ENCODE measurements at places on chromosomes 12 and 14. TPM values are rescaled to one million over a fixed set of nuclear protein-coding genes. Genes with fewer than 3 reads are reported as not detected.

DNA sequence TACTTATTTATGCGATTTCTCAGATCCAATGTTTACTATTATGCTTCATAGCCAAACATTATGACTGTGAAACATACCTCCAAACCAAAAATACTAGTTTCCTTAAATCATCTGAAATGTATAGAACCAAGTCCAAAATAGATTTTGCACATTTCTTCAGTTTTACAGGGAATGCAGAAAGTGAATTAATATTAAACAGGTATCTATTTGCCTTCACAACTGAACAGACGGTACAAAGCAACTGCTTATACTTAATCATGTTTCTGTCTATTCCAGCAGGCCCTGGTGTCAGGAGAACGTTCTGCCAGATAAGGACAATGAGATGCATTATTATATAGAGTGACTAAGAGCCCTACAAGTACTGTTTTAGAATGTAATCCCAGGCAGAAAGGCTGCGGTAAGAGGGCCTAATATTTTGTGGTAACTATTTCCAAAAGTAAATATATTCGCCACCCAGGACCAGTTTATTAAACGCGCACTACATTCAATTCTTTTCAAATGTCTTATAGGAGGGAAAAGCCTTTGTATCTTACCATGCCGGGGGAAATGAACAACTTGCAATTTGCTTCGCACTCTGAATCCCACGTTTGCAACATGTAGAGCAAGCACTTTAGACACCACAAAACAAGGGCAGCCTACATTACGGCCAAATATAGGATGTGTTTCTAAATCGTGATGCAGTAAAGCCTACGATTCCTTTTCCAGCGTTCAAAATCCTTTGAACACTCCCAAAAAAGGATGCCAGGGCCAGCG lies 1.5 kb downstream of the CORO1C start:
- DNase-seq: peak; percentile 74

DNA sequence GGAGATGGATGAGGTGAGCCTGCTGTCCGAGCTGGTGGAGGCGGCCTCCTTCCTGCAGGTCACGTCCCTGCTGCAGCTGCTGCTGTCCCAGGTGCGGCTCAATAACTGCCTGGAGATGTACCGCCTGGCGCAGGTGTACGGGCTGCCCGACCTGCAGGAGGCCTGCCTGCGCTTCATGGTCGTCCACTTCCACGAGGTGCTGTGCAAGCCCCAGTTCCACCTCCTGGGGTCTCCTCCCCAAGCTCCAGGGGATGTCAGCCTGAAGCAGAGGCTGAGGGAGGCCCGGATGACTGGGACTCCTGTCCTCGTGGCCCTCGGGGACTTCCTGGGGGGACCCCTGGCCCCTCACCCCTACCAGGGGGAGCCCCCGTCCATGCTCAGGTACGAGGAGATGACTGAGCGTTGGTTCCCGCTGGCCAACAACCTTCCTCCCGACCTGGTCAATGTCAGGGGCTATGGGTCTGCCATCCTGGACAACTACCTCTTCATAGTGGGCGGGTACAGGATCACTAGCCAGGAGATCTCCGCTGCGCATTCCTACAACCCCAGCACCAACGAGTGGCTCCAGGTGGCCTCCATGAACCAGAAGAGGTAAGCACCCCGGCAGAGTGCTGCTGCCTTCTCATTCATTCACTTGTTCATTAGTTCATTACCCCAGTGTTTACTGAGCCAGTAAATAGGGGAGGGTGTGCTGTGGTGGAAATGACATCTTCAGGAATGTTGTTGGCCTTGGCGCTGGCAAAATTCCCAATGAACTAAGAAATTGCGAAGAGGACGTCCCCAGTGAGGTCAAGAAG lies 774 bp upstream of the MANSC4 start:
- peak; percentile 36 for DNase-seq

GRCh38 chr12:100857418-100857817 lies 62.8 kb downstream of the ANO4 start:
- DNase-seq: no peak

DNA sequence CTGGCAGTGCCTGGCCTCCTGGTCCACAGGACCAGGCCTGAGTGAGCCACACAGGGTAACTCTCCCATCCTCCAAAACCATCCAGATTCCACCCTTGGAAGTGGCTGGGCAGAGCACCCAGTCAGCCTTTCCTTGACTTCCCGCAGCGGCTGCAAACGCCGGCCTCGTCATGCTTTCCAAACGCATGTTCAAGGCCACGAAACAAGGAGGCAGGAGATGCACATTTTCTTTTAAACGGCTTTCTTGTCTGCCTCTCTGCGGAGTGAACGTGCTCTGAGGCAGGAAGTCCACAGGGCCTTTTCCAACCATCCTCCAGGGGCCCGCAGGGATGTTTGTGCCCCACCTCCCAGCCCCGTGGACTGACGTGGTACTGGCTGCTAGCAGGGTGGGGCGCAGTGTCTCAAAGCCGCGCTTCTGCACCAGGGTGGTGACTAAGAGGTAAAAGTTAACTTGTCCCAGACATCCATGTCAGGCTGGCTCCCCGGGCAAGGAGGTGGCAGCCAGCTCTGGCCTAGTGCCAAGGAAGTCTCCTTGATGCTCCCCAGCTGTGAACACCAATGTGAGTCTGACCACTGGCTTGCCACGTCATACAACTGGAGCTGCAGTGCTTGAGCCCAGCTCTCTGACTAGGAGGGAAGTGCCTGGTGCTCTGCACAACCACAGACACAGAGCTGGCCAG lies 45.0 kb downstream of the KCNA5 start:
- peak; percentile 13 for DNase-seq

COA8 gene
- polyA plus RNA-seq: 38.9 TPM

DNA sequence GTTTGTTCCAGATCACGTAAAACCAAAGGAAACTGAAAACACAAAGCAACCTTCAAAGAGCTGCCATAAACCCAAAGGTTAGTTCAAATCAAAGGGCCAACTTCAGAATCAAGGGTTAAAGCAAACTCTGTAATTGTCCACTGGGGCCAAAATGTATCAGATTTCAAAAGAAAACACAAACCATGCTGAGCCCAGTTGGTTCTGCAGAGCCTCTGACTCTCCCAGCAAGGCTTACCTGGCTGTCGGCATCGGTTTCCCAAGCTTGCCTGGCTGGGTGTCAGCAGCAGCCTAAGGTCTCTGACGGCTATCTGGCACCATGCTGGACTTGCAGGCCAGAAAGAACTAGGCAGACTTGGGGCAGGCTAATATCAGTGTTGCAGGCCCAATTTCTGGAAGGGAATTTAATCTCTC lies 125.3 kb downstream of the DAD1 start:
- no peak for DNase-seq

- peak; percentile 59 for DNase-seq
These were observed 442 bp downstream of the FLVCR2 start for GRCh38 chr14:75578786-75579337.

DNAI7 gene
- 0.41 TPM for polyA plus RNA-seq

DNA sequence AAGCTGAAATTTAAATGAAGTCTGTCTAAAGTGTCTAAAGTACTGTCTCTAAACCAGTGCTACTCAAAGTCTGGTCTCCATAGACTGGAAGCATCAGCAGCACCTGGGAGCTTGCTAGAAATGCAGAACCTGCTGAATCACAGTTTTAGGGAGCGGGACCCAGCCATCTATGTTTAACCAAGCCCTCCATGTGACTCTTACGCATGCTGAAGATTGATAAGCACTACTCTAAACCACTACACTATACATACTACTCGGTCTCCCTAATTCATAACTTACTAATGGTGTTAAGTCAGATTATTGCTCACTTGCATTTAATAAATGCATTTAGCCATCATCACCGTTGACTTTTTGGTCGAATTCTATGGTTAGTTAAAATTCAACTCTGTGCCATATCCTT lies 88.8 kb downstream of the SLC25A21 start:
- DNase-seq: no peak

DNA sequence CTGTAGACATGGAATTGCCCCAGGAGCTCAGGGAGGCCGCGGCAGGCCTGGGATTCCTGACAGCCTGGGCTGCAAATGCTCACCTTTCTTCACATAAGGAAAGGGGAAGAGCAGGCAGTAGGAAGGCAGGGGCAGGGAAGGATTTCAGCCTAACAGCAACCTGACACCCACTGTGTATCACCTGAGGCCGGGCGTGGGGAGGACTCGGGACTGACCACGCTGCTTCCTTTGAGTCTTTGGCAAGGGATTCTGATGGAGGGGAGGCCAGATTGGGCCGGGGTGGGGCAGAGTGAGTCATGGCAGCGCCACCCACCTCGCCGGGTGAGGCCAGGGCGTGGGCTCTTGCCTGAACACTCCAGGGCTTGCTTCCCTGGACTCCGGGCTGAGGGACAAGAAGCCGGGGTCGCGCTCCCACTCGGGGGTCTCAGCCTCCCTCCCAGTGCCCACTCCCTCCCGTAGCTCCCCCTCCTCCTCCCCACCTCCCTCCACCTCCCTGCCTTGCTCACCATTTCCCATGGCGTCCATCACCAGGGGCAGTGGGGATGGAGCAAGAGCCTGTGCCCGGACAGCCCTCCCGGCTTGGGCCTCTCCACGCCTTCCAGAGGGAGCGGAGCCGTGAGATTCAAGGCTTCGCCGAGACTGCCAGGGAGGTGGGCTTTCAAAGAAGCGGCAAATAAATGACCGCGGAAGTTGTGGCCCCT lies 247.9 kb upstream of the RTL1 start:
- no peak for DNase-seq

DNA sequence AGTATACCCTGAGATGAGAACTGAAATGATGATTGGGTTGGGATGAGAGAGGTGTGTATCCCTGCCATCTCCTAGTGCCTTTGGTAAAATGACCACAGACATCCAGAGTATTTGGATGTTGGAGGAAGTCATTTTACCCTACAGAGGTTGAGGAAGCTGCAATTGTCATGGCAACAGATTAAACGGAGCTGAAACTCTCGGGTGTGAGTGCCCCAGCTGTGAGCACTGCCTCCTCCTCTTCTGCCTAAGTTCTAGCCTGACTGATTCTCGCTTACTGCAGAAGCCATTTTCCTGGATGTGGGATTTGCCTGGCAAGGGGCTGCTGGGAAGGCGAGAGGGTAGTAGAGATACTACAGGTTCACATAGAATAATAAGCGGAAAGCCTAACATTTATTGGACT lies 10.3 kb upstream of the PPP4R4 start:
- no peak for DNase-seq

GRCh38 chr14:100850841-100851585 lies 25.1 kb downstream of the MEG3 start:
- no peak for DNase-seq

DNA sequence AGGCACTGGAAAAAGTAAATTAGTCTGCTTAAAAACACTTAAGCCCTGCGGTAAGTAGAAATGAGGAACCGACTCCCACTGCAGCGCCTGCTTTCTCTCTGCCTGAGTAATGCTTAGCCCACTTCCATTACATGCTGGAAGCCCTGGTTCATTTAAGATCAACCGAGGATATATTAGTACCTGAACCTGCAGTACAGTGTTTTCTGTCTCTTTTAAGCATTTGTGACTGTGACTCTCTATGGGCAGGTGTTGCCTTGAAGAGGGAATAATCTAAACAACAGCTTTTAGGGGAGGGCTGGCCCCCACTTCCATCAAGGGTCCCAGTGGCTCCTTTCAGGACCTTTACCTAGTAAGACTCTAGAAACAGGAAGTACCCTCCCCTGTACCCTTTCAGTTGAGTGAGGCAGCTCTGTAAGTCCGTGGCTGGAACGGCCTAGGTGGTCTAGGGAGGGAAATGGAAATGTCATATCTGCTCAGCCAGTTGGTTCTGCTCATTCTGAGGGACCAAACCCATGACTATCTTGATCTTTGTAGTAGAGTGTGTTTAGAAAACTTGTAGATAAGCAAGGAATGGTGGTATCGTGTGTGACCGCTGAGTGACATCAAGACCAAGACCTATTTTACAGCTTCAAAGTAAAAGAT lies 56.2 kb downstream of the FNTB start:
- DNase-seq: no peak

DNA sequence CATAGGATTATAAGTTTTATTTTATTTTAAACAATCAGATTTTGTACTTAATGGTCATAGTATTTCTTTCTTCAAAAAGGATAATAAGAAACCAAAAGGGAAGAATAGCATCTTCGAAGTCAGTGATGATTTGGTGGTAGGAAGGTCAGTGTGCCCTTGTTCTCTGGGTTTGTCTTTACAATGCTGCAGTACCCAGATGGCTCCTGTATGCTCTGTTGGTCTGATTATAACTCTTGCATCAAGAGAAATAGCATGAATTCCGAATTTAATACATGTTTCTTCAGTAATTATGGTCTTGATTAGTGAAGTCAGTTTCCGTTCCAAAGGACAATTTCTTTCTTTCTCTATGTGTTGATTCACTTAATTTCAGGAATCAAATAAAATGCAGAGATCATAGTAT lies 180.2 kb downstream of the TMTC2 start:
- DNase-seq: no peak

DNA sequence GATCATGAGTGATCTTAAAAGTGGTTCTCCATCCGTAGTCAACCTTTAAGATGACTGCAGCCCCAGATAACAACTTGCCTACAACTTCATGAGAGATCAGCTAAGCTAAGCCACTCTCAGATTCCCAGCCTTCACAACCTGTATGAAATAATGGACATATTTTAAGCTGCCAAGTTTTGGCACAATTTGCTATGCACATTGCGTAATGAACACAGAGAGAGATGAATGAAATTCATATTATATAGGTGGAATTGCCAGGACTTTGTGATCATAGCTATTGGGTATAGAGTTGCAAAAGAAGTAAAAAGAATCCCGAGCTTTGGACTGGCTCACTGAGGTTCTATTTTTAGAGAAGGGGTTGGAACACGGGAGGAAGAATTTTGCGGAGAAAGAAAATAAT lies 59.1 kb upstream of the EGLN3 start:
- DNase-seq: peak; percentile 63

DNA sequence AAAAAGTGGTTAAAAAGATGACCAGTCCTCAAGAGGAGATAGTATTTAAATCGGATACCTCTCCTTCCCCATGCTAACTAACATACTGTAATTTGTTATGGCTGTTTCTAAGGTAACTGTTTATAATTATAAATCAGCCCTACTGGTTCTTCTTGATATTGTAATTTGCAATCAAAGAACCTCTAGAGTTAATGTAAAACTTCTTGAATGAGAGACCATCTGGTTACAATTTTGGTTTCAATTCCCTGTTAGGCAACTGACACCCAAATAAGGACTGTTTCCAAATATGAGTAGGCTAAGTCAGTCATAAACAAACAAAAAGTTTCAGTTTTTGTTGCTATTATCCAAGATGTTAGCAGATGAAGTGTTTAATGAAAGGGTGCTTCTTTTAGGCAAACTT lies 120.2 kb upstream of the DNM1L start:
- peak; percentile 63 for DNase-seq

- no peak for DNase-seq
These were observed 408.1 kb upstream of the TMTC1 start for GRCh38 chr12:30191696-30192455.

- peak; percentile 98 for DNase-seq
These were observed at the start of gene FERMT2 for GRCh38 chr14:52950898-52951680. FERMT2 (minus strand) TSS chr14:52951050; CDS start chr14:52950568, 482 bp downstream.

GRCh38 chr12:81811061-81811777 lies 52.1 kb upstream of the PPFIA2 start:
- DNase-seq: no peak

DNA sequence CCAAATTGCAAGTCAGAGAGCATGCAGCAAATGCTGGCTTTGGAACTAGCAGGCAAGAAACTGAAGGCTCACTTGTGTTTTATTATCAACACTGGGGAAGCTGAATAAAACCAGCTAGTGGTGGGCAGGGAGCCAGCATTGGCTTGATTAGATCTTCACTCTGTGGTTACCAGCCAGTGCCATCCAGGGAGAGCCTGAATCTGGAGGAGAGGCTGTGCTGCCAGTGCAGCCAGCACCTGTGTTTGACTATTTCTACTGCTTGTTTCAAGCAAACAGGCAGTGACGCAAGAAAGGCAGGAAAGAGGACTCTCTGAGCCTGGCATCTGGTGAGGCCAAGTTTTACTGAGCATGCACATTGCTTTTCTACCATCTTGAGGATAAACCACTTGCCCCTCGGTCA lies 247.0 kb downstream of the PHLDA1 start:
- DNase-seq: peak; percentile 21

TTC9 gene
- polyA plus RNA-seq: 4.6 TPM

GRCh38 chr14:58082491-58083098 lies 69.4 kb downstream of the ARMH4 start:
- DNase-seq: peak; percentile 62
